Occipital lobe (tissue), 3 donors: ENCODE measurements at places on chromosomes 2 and 18. TPM values are rescaled to one million over a fixed set of nuclear protein-coding genes. Genes with fewer than 3 reads are reported as not detected.

DSC3 gene
- 0.78 TPM for total RNA-seq

ITPRIPL1 gene
- 7.5 TPM for total RNA-seq

RND3 gene
- total RNA-seq, result 164 TPM

DAPL1 gene
- total RNA-seq, result not detected

ANKRD62 gene
- total RNA-seq, result 0.16 TPM

FOXD4L1 gene
- total RNA-seq, result 0.31 TPM

ADAM23 gene
- 18.9 TPM for total RNA-seq
